ENCODE measurements at places on chromosomes 3 and 15. TPM values are rescaled to one million over a fixed set of nuclear protein-coding genes. Genes with fewer than 3 reads are reported as not detected.

DNA sequence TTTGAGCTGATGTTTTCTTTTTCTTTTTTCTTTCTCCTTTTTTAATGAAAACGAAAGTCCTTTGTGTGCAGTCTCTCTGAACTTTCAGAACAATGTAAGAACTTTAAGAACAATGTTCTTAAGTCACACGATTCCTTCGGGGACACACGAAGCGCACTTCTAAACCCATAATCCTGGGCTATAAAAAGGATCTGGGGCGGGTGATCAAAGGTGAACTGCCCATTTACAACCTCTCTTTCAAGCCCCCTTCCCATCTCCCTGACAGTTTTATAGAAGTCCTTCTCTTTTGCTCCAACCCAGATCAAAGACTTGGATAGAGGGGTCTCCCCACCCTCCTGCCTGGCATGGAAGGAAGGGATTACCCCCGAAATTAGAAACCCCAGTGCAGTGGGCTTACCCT, 126.8 kb downstream of the BDH1 start:
- H3K4me3 ChIP-seq: no peak overlapping the region
- H3K36me3 ChIP-seq: no peaks in the 10 kb centered on the region
- peaks cover 4% of the 10 kb centered on the region for H3K27me3 ChIP-seq
- no peak for DNase-seq
- no peak overlapping the region for H3K27ac ChIP-seq

GRCh38 chr3:194974468-194975135, 288.9 kb downstream of the FAM43A start:
- H3K27ac ChIP-seq: no peak overlapping the region
- no peak overlapping the region for H3K4me3 ChIP-seq
- H3K27me3 ChIP-seq: no peaks in the 10 kb centered on the region
- DNase-seq: no peak

GRCh38 chr3:194685065-194685717, 492 bp upstream of the FAM43A start:
- no peaks in the 10 kb centered on the region for H3K36me3 ChIP-seq
- peaks cover 29% of the 10 kb centered on the region for H3K4me1 ChIP-seq
- H3K27me3 ChIP-seq: peaks cover 76% of the 10 kb centered on the region

- no peak overlapping the region for H3K27ac ChIP-seq
- no peak for DNase-seq
- no peak overlapping the region for H3K4me3 ChIP-seq
- H3K4me1 ChIP-seq: peaks cover 8% of the 10 kb centered on the region
- H3K36me3 ChIP-seq: peaks cover 17% of the 10 kb centered on the region
- no peaks in the 10 kb centered on the region for H3K27me3 ChIP-seq
Observed at GRCh38 chr3:67517781-67518180, 136.6 kb downstream of the SUCLG2 start.

GRCh38 chr3:196232154-196232881, 16.0 kb downstream of the SLC51A start:
- no peaks in the 10 kb centered on the region for H3K36me3 ChIP-seq
- H3K4me3 ChIP-seq: no peak overlapping the region
- no peaks in the 10 kb centered on the region for H3K4me1 ChIP-seq
- H3K27me3 ChIP-seq: no peaks in the 10 kb centered on the region
- no peak for DNase-seq

DNA sequence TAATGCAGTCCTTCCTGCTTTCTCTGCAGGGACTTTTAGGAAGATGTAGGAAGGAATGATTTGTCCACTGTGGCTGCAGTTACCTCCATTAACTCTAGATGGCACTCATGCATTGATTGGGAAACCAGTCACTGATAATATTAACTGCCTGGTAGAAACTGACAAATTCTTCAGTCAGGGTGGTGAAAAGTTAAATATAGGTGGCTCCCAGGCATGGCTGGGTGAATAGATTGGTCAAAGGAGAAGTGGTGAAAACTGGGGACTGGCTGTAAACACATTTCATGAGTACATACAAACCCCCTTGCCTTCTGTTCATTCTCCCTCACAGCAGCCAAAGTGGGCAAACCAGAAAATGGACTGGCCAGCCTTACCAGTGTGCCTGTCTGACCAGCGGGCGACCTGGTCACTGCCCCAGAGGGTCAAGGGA, 333.4 kb downstream of the THSD4 start:
- DNase-seq: peak; percentile 67
- H3K27me3 ChIP-seq: peaks cover 34% of the 10 kb centered on the region

GRCh38 chr3:29591579-29591978, 310.7 kb downstream of the RBMS3 start:
- no peak overlapping the region for H3K4me3 ChIP-seq
- no peaks in the 10 kb centered on the region for H3K27me3 ChIP-seq
- H3K4me1 ChIP-seq: peaks cover 3% of the 10 kb centered on the region
- DNase-seq: no peak
- peaks cover 6% of the 10 kb centered on the region for H3K36me3 ChIP-seq

GRCh38 chr3:126445506-126445905, 30.2 kb downstream of the ZXDC start:
- no peaks in the 10 kb centered on the region for H3K27me3 ChIP-seq
- no peak for DNase-seq
- H3K27ac ChIP-seq: no peak overlapping the region
- H3K36me3 ChIP-seq: no peaks in the 10 kb centered on the region
- peaks cover 5% of the 10 kb centered on the region for H3K4me1 ChIP-seq

GRCh38 chr3:33646406-33646805, 71.6 kb downstream of the CLASP2 start:
- peaks cover 11% of the 10 kb centered on the region for H3K4me1 ChIP-seq
- DNase-seq: no peak
- H3K36me3 ChIP-seq: no peaks in the 10 kb centered on the region
- H3K4me3 ChIP-seq: no peak overlapping the region
- no peaks in the 10 kb centered on the region for H3K27me3 ChIP-seq

DNA sequence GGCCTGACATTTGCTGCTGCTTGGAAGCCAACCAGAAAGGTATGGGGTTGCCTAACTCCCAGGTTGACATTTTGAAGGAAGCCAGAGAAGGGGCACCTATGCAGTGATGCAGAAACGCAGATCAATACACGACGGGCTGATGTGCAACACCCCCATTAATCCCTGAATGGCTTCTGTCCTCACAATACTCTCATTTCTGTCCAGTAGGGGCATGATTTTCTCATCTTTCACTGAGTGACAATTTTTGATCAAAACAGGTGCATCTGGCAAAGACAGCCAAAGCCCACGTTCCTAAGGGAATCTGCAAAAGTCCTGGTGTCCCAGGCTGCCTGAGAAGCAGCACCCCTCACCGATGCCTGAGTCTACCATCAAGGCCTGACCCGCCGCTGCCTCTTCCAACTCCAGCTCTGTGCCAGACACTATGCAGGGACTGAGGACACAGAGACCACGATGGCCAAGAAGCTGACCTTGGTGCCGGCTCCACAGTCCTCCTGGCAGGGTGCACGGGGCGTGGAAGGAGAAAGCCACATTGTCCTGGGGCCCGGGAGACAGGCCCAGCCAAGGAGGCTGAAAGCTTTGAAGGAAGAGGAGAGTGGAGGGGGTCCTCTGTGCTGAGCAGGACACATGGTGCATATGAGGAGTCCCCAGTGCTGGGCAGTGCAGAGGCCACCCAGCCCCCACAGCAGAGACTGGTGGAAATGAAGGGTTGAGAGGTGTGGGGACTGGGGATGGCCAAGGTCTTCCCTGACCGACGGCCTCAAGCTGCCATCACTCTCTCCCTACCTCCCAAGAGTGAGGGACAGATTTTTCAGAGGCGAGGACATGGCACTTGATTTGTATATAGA, 159.6 kb downstream of the NUP210 start:
- H3K4me3 ChIP-seq: no peak overlapping the region
- no peaks in the 10 kb centered on the region for H3K36me3 ChIP-seq
- H3K27me3 ChIP-seq: no peaks in the 10 kb centered on the region
- no peak for DNase-seq
- no peak overlapping the region for H3K27ac ChIP-seq

DNA sequence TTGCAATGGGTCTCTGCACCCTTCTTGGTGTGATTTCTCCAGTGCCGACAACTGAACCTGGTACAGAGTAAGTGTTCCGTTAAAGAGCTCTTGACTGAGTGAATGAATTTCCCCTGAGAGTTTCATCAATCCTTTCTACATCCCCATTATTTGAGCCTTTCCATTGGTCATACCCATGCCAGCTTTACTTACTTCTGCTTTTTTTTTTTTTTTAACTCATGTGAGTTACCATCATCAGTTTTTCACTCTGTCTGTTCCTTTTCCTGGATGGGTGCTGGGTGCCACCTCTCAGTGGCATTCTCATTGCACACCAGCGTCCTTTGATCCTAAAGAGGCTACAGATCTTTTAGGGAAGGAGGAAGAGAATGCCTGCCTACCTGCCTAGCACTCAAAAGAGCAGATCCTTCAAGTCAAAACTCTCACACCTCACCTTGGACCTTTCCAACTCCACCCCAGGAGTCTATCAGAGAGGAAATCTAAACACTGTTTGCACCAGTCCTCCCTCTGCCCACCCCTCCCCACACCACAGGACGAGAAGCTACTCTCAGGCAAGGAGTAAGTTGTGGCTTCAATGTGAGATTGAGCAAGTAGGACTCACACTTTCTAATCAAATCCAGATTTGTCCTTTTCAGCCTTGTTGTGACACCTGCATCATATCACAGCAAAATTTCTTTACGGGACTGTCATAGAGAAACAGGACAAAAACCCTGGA, 13.1 kb upstream of the USP3 start:
- H3K4me3 ChIP-seq: no peak overlapping the region
- peak overlapping the region; percentile 12 for H3K27ac ChIP-seq
- H3K36me3 ChIP-seq: no peaks in the 10 kb centered on the region

DNA sequence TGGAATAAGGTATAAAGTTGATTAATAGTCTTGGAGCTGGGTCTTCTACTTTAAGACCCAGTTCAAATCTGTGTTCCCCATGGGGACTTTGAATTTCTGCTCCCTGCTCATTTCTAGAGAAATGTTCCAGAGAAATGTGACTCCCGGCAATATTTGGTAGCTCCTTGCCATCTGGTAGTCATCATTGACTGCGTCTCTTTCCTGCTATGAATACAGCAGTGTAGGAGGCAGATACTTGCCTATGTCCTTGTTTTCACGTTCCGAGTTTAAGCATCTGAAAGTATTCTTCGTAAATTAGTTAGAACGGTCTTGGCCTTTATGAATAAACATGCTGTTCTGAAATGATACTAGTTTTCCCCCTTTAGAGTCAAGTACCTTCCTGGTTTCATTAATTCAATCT, 352.9 kb downstream of the PTPRG start:
- H3K27ac ChIP-seq: no peak overlapping the region
- H3K4me1 ChIP-seq: peaks cover 29% of the 10 kb centered on the region
- no peaks in the 10 kb centered on the region for H3K36me3 ChIP-seq

- H3K27ac ChIP-seq: peak overlapping the region; percentile 16
- H3K4me1 ChIP-seq: no peaks in the 10 kb centered on the region
- H3K36me3 ChIP-seq: peaks cover 25% of the 10 kb centered on the region
- DNase-seq: peak; percentile 44
- H3K27me3 ChIP-seq: no peaks in the 10 kb centered on the region
Observed at GRCh38 chr3:45929042-45929679, 14.1 kb upstream of the CXCR6 start.

GRCh38 chr15:75590239-75590638, 11.1 kb upstream of the PTPN9 start:
- no peak for DNase-seq
- peaks cover 6% of the 10 kb centered on the region for H3K36me3 ChIP-seq
- no peak overlapping the region for H3K4me3 ChIP-seq

- no peak overlapping the region for H3K4me3 ChIP-seq
- no peaks in the 10 kb centered on the region for H3K4me1 ChIP-seq
- no peak overlapping the region for H3K27ac ChIP-seq
- H3K36me3 ChIP-seq: no peaks in the 10 kb centered on the region
- DNase-seq: no peak
Observed at GRCh38 chr3:103393395-103394186, 958.8 kb downstream of the ZPLD1 start.

DNA sequence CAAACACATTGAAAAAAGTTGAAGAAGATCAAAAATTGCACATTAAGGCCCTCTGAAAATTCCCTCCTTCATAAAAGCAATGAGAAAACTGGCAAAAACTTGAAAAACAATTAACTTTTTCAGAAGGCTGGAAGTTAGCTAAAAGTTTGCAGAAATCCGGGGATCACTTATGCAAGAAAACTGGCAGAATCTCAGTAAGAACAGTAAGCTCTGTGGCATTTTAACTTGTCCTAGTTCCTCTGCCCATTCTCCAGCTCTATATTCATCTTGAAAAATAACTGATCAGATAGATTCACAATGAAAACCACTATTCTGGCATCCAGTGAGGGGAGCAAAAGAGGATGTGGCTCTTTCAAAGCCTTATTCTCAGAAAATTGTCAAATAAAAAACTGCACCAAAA, 566.8 kb downstream of the NTRK3 start:
- DNase-seq: no peak
- H3K4me3 ChIP-seq: no peak overlapping the region
- peaks cover 4% of the 10 kb centered on the region for H3K36me3 ChIP-seq
- H3K27ac ChIP-seq: no peak overlapping the region
- no peaks in the 10 kb centered on the region for H3K4me1 ChIP-seq
- no peaks in the 10 kb centered on the region for H3K27me3 ChIP-seq

- no peak overlapping the region for H3K27ac ChIP-seq
- DNase-seq: no peak
Observed at GRCh38 chr15:43294091-43294706, 27.5 kb upstream of the TGM5 start.

DNA sequence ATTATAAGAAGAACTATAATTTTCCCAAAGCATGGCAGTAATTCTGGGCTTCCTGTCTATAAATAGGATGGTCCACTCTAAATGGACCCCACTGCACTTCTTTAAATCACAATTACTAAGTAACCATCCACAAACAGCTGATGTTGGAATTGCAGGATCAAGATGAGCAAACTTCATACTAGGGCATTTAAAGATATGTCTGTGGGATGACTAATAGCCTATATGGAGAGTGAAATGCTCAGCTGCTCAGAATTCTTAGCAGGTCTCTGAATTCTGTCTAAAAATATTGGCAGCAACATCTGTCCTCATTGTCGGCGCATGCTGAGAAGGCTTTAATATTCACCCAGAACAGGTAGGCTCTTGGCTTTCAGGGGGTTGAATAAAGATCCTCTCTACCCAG, 140.4 kb downstream of the SATB1 start:
- H3K27ac ChIP-seq: no peak overlapping the region
- H3K4me1 ChIP-seq: no peaks in the 10 kb centered on the region
- H3K4me3 ChIP-seq: no peak overlapping the region
- H3K36me3 ChIP-seq: peaks cover 6% of the 10 kb centered on the region

Gene TIPIN
- 23.7 TPM for total RNA-seq

Gene TRIM42
- not detected for total RNA-seq

Gene ALG1L2
- total RNA-seq: 1.4 TPM

Gene SOX14
- total RNA-seq: 0.18 TPM

Gene LDHAL6B
- total RNA-seq: not detected

Gene PIGBOS1
- total RNA-seq: 12.5 TPM

Gene CLDN16
- not detected for total RNA-seq

Gene LYZL4
- not detected for total RNA-seq

Gene CAV3
- total RNA-seq: not detected

Gene GPR149
- not detected for total RNA-seq

Gene TMC3
- total RNA-seq: not detected

Gene FOXL2
- 0.09 TPM for total RNA-seq

Gene LRRIQ4
- 0.16 TPM for total RNA-seq

Gene PRRT3
- 5.7 TPM for total RNA-seq

Gene NOX5
- total RNA-seq: not detected

Gene IL5RA
- not detected for total RNA-seq

Gene LRRC28
- 34.4 TPM for total RNA-seq

Measured in neural crest cell (in vitro differentiated cells).